ENCODE measurements at places on chromosomes 1 and 21.

GRCh38 chr1:203926025-203926540, 64.7 kb downstream of the SNRPE start:
- DNase-seq, result no peak

- DNase-seq, result no peak
Observed at GRCh38 chr1:218482683-218483082, 137.5 kb downstream of the TGFB2 start.

DNA sequence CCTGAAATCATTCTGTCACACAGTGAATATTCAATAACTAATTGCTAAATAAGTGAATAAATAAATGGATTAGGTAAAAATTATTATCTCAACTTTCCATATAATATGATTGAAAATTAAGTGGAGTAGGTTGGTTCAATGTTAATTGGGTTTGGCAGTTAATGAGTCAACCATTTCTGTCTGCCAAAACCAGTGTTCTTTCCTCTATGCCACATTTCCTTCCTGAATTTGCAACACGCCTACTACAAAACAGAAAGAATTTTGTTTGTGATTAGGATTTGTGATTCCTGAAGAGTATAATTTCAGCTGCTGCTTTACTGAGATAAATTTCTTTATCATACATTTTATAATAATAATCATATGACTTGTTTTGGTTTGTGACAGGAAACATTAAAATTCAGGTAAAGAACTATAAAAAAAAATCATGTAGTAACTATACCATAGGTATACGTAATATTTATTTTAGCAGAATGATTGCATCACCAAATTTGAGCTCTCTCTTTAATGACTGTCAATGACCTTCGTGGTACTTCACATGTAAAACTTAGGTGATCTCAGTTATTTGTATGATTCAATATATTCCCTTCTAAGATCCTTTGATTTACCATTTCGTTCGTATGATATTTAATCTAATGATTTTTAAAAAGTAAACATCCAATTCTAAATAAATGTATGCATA, 241.3 kb downstream of the KCNT2 start:
- no peak for DNase-seq

DNA sequence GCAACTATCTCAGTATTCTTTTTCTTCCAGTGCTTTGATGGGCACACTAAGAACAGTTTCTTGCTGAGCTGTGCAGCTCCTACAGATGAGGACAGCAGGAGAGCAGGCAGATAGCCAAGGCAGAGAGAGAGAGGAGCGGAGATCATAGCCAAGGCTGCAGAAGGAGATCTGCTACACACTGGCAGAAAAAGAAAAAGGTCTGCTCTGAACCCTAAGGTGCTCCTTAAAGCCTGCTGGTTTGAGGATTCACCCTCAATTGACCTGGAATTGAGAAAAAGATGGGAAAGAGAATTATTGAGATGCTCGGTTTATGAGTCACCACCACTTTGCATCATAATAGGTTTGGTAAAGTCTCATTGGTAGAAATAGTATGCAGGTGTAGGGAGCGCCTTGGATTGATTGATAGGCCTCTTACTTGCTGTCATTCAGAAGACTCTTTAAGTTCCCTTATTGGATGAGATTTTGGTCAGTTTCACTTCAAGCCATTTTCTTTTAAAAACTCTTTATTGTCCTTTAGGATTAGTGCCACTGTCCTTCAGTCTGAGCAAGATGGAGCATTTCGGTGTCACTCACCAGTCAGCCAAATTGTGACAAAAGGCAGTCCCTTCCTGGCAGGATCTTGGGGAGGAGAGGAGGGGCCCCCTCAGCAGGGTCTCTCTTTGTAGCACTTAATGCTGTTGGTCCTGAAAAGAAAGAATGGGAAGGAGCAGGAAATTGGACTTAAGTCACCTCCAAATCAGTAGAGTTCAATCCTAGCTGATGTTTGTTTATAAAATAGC, 685.0 kb downstream of the ADGRL2 start:
- no peak for DNase-seq

GRCh38 chr1:43526002-43526401, 4.7 kb upstream of the PTPRF start:
- DNase-seq, result no peak

DNA sequence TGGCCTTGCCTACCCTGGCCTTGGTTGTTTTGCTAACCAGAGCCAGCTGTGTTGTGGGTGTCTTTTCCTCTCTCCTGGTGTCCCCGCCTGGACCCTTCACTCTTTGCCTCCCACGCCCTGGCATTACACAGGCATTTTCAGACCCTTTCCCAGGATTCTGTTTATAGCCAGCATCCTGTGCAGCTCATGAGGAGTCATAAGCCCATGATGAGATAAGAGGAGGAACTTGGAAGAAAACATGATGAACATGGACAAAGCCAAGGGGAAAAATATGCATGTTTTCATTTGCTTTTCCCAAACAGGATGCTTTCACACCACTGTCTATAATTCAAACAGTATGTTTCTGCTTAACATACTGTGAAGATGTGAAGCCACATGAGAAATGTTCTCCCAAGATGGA, 18.7 kb upstream of the WARS2 start:
- no peak for DNase-seq
